ENCODE measurements at places on chromosomes 16 and 17.

- no peak for DNase-seq
Measured at GRCh38 chr17:2705263-2705662, 6.3 kb downstream of the CLUH start.

DNA sequence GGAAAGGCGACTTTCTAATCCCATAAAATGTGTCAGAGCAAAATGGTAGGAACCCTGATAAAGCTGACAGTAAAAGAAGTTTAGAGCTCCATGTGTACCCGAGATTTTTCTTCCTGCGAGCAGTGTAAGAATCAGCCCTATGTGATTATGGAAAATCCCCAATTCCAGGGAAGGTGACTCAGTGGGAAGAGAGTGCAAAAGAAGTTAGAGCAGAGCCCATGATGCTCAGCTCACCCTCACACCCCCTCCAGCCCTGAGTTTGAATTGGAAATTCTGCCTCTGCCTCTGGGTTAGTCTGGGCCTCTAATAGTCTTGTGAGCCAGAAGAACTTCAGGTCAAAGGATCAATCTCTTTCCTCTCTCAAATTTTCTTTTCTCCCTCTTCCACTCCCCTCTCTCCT, 12.5 kb downstream of the C17orf78 start:
- no peak for DNase-seq

- DNase-seq, result no peak
Measured at GRCh38 chr16:54932737-54933254, 2.1 kb downstream of the IRX5 start.

DNA sequence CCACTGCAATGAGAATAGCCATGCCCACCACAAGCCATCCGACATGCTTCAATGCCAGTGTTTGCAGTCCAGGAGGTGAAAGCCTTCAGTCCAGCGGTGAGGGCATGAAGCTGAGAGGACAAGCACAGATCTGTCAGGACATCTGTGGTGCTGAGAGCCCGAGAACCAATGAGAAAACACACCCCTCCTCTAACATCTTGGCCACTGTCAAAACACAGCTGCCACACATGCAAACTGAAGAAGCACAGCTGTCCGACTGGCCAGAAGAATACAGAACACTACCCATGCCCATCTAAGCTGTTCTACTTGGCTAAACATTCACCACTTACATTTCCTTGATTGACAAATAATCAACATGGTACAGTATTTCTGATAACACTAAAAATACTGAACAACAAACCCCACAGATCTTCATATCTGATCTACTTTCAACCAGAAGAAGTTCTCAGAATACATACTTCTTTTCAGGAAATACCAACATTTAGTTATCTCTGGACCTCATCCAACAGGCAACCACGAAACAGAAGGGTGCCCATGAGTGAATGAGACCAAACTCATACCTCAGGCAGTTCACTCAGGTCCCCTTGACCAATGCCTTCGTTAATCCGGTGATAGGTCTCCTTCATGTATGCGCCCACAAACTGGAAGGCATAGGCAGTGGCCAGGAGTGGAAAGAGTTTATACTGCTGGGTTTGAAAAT, 10.2 kb upstream of the FBF1 start:
- no peak for DNase-seq

DNA sequence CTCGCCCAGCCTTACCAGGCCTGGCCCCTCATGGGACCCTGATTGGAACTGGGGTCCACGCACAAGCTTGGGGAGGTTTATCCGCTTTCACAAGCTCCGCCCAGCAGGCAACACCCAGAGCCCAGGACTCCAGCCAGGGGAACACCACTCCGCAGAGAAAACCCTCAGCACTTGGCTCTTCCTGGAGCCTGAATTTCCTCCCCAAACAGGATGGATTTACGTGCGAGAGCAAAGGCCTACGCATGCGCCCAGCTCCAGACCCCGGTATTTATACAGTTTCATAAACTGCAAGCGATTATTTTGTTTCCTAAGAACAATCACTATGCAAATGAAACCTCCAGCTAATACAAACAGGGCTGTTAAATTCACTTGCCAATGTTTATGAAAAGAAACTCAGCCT, 22.8 kb downstream of the ZNF423 start:
- no peak for DNase-seq

DNA sequence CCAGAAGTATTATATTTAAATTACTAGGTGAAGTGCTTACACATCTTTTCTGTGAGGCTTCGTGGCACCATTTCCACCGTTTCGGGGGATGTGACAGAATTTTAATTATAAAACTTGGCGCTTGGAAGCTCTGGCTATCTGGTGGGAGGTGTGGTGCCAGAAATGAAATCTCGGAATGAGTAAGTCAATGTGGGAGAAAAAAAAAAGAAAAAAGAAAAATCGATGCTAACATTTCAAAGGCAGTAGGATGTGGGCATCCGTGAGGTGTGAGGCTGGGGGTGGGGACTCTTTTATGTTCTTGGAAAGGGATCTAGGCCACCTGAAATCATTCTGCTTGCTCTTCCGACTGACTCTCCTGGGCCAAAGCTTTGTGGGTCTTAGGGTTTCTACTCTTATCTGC, 21.9 kb downstream of the CPPED1 start:
- DNase-seq, result no peak

GRCh38 chr17:50938821-50939541, 72.8 kb upstream of the TOB1 start:
- no peak for DNase-seq

- DNase-seq, result no peak
Measured at GRCh38 chr16:10984509-10984908, 40.1 kb downstream of the CLEC16A start.

DNA sequence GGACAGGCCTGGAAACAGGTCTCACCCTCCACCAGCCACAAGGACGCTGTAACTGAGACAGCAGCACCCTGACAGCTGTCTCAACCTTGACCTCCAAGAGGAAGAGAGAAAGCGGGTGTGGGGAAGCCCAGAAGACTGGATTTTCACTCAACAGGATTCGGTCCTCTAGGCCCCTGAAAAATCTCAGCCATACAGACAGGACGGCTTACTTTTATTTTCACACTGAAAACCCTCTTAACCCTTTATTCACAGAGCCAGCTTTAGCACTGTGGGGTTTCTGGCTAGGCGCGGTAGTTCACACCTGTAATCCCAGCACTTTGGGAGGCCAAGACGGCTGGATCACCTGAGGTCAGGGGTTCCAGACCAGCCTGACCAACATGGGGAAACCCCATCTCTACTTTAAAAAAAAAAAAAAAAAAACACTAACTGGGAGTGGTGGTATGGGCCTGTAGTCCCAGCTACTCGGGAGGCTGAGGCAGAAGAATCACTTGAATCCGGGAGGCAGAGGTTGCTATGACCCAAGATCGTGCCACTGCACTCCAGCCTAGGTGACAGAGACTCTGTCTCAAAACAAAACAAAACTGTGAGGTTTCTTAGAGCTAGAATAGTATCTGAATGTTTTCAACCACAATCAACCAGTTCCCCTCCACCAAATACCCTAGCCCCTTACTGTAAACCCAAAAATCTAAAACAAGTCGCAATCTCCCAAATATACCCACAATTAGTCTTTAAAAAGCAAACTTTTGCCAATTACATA, 5.3 kb downstream of the ANKRD11 start:
- no peak for DNase-seq

- no peak for DNase-seq
Measured at GRCh38 chr17:83065660-83066542, 13.5 kb upstream of the METRNL start.

- DNase-seq, result no peak
Measured at GRCh38 chr16:66204756-66205155, 161.7 kb upstream of the CDH5 start.

- DNase-seq, result no peak
Measured at GRCh38 chr16:3642397-3643094, 11.9 kb upstream of the DNASE1 start.

DNA sequence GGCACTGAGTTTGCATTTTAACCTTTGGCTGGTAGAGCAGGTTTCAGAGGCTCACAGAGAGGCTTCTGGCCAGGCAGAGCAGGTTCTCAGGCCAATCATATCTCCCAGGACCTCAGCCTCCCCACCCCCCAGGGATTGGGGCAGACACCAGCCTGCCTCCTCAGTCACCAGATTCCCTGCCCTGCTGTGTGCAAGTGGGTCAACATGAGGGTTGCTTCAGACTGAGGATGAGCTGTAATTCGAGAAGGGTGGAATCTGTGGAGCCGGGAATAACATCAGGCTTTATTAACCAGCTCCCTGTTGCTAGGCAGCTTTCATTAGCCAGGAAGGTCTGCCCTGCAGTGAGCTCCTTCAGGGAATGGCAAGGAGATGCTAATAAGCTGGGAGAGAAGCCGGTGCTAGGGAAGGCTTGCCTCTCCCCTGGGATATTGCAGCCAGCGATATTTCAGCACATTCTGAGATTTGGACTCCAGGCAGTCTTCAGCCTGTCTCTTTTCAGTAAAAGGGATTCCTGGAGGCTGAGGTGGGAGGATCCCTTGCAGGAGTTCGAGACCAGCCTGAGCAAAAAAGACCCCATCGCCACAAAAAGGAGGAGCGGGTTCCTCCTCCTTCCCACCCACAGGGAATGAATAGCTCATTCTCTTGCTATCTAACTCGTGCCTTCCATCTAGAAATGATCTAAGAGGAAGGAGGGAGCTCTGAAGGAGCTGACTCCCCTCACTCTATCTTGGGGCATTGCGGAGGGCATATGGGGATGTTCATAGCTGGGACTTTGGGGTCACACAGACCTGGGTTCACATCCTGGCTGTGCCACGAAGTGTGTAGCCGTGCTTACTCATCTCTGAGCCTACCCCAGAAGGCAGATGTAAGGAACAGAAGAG, 10.7 kb downstream of the SGSM2 start:
- peak; percentile 49 for DNase-seq

DNA sequence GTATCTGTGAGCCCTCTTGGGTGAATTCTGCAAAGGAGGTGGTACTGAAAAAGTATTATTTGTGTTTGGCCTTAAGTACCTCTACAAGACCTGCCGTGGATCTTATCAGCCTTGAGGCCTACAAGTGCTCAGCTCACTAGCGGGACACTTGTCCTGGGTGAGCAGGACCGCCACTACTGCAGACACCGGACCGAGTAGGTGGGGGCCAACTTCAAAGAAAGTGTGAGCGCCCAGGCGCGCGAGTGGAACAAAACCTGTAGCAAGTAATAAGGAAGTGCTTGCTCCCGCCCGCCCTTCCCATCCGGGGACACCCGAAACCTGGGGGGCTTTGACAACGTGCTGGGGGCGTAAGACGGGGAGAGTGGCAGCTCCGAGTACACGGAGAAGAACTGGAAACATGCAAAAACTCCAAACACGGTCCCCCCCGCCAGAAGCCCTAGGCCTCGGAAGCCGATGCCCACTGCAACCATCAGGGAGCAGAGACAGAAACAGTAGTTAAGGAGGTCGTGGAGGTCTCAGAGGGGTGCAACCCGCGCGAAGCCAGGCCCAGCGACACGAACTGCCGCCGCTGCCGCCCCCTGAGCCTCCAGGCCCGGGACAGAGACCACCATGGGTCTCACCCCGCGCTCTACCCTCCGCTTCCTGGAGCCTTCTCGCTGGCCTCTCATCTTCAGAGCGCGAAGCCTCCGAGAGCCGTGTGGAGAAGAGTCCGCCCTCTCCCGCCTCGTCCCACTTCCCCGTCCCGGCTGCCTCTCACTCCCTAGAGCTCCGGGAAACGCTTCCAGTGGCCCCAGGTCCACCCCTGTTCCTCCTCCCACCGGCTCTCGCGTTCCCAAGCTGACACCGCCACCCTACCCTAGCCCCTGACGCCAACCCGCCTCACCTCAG, 537 bp downstream of the CNOT1 start:
- DNase-seq, result peak; percentile 4

GRCh38 chr16:82603784-82604411, 22.9 kb upstream of the CDH13 start:
- DNase-seq, result no peak

DNA sequence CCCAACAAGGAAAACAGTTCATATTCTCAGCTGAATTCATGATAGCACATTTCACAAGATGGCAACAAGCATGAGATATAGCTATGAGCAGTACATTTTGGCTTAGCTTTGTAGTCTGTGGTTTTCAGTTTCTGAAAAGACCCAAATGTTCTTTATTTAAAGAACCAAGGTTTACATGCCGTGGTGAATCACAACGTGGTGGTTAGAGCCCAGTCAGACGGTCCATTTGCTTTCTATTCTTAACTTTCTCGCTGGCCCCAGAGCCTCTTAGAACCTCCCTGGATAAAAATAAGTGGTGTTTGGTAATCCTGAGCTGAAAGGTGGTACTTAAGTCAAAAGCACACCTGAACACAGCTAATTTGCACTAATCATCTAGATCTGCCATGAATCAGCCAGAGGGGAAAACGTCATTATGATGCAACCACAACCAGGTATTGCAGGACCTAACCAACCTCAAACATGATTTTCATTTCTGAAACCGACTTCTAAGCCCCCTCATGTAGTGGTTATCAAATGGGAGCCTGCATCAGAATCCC, 18.6 kb upstream of the HAPSTR1 start:
- DNase-seq, result no peak

GRCh38 chr17:57484081-57484666, 227.9 kb downstream of the MSI2 start:
- no peak for DNase-seq

DNA sequence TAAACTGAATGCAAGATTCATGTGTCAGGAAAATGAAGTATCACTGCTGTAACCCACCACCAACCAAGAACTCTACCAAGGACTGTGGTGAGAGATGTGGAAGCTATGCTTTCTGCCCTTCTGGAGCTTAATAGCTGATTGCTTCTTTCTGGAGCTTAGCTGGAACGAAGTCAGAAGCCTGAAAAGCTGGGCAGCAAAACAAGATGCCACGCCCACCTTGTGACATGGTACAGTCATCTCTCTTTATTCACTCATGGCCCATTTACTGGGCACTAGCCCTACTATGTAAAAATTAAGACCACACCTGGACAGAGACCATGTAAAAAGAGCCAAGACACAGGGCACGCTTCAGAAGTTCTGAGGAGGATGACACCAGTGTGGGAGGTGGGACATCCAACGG, 48.1 kb downstream of the TEX2 start:
- no peak for DNase-seq

DNA sequence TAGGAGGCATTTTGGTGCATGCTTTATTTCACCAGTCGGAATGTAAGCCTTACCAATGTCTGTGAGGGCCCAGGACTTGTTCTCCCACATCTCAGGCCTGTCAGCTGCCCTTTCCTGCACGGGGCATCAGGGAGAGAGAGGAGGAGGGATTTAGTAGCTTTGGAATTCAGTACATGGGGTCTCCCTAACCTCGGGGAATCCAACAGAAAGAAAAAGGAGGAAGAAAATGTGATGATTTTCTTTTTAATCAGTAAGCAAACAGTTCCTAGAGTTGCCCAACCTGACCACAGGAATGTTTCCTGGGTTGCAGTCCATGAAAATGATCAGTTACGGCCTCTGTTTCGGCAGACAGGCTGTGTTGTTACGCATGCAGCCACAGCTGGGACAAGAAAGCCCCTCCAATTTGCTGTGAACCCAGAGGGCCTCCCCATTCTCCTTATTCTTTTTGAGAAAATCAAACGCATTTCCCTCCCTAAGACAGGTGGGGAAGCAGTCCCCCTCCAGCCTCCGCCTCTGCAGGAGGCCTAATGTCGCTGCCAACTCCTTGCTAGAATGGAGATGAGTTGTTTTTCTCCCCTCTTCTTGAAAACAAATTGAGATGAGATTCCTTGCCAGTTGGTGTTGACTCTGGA, 53.1 kb upstream of the TANGO6 start:
- DNase-seq, result no peak
